Fibroblast of lung (primary cell): ENCODE measurements at places on chromosomes 2 and 18. TPM values are rescaled to one million over a fixed set of nuclear protein-coding genes. Genes with fewer than 3 reads are reported as not detected.

GRCh38 chr2:10691521-10691920, 1.7 kb upstream of the NOL10 start:
- no peak for DNase-seq
- H3K36me3 ChIP-seq: no peaks in the 10 kb centered on the region
- H3K4me3 ChIP-seq: no peak overlapping the region
- H3K27me3 ChIP-seq: no peaks in the 10 kb centered on the region
- peaks cover 2% of the 10 kb centered on the region for H3K4me1 ChIP-seq

DNA sequence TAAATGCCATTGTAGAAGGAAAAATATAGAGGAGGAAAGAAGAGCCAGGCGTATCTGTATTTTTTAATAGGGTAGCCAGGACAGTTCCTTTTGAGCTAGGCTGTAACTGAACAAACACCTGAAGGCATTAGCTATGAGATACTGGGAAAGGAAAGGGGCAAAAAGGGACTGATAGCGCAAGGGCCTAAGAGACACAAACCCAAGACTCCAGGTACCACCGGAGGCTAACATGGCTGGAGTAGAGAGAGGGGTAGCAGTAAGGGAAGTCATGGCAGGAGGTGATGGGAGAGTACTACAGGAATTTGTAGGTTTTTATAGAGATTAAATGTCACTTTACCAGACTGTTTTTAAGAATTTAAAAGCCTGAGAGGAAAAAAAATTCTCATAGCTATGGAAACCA, 20.7 kb downstream of the PNO1 start:
- H3K27me3 ChIP-seq: no peaks in the 10 kb centered on the region
- peaks cover 1% of the 10 kb centered on the region for H3K36me3 ChIP-seq
- peak overlapping the region; percentile 38 for H3K27ac ChIP-seq
- H3K4me3 ChIP-seq: no peak overlapping the region
- peaks cover 4% of the 10 kb centered on the region for H3K4me1 ChIP-seq

GRCh38 chr2:111673526-111673925, 210.5 kb downstream of the ANAPC1 start:
- DNase-seq: no peak
- no peak overlapping the region for H3K4me3 ChIP-seq
- H3K27me3 ChIP-seq: no peaks in the 10 kb centered on the region
- H3K27ac ChIP-seq: no peak overlapping the region
- H3K4me1 ChIP-seq: no peaks in the 10 kb centered on the region

- H3K4me1 ChIP-seq: peaks cover 10% of the 10 kb centered on the region
- H3K36me3 ChIP-seq: no peaks in the 10 kb centered on the region
Measured at GRCh38 chr2:45992741-45993475, 304.3 kb upstream of the EPAS1 start.

GRCh38 chr2:25402477-25402876, 60.8 kb upstream of the DNMT3A start:
- no peaks in the 10 kb centered on the region for H3K36me3 ChIP-seq
- H3K27me3 ChIP-seq: no peaks in the 10 kb centered on the region
- DNase-seq: no peak
- H3K4me3 ChIP-seq: no peak overlapping the region
- H3K27ac ChIP-seq: no peak overlapping the region

- H3K36me3 ChIP-seq: no peaks in the 10 kb centered on the region
- H3K27ac ChIP-seq: no peak overlapping the region
- H3K27me3 ChIP-seq: no peaks in the 10 kb centered on the region
Measured at GRCh38 chr18:48208432-48209140, 200.6 kb downstream of the ZBTB7C start.

DNA sequence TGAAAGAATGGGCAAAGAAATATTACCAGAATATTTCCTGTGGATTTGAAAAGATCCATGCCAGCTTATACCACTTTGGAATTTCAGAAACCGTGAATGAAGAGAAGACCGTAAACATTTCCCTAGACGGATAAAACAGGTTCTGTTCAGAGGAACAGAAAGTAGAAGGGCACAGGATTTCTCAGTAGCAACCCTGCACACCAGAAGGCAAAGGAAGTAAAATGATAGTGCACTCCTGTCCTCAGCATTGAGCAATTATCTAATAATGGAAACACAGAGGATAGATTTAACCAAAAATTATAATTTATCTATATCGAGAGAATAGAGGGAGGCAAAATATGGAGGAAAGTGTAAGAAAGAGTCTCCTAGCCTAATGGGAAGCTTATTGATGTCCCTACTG, 87.0 kb upstream of the ITGA6 start:
- no peak for DNase-seq
- H3K4me3 ChIP-seq: peak overlapping the region; percentile 9
- no peak overlapping the region for H3K27ac ChIP-seq
- no peaks in the 10 kb centered on the region for H3K36me3 ChIP-seq

DNA sequence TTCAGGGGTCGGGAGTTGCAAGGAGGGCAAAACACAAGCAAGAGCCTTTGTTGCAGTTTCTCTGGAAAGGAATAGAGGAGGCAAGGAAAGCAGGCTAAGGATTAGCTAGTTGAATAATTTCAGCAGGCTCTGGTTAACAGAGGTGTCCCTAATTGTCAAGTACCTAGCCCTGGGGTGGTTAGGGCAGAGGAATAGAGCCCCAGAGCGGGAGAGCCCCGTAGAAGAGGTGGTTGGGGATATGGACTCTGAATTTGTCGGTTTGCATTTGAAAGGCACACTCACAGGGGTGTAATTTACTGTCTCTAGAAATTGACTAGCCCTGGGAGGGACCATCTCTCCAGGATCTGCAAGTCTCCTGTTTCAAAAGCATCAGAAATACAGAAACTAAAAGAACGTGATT, 1030.2 kb downstream of the TMEM182 start:
- no peaks in the 10 kb centered on the region for H3K4me1 ChIP-seq
- H3K36me3 ChIP-seq: no peaks in the 10 kb centered on the region
- no peak for DNase-seq
- no peak overlapping the region for H3K4me3 ChIP-seq

GRCh38 chr18:34957119-34957863, 83.9 kb upstream of the MAPRE2 start:
- no peak overlapping the region for H3K27ac ChIP-seq
- peak; percentile 72 for DNase-seq
- no peak overlapping the region for H3K4me3 ChIP-seq

DNA sequence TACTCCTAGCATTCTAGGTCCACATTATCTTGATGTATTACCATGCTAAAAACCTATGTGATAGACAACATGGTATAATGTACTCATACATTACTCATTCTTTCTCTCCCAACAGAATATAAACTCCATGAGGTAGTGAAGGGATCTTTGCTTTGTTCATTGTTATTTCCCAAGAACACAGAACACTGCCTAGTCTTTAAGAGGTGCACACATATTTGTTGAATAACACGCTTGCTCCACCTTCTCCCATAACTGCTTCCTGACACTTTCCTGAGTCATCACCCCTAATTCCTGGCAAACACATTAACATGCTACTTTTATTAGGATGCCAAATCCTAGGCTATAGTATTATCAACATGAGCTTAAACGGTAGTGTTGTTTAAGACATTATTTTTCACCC, 41.3 kb downstream of the REV1 start:
- H3K4me1 ChIP-seq: peaks cover 2% of the 10 kb centered on the region
- no peak overlapping the region for H3K27ac ChIP-seq
- H3K4me3 ChIP-seq: no peak overlapping the region
- DNase-seq: no peak
- H3K27me3 ChIP-seq: no peaks in the 10 kb centered on the region

The TACR1 gene
- 0.17 TPM in 1 of 2 replicates, not detected in the other for total RNA-seq

- H3K27me3 ChIP-seq: no peaks in the 10 kb centered on the region
- H3K4me3 ChIP-seq: no peak overlapping the region
- no peaks in the 10 kb centered on the region for H3K36me3 ChIP-seq
- no peaks in the 10 kb centered on the region for H3K4me1 ChIP-seq
- no peak overlapping the region for H3K27ac ChIP-seq
Measured at GRCh38 chr2:59458800-59459199, 1094.7 kb downstream of the BCL11A start.

DNA sequence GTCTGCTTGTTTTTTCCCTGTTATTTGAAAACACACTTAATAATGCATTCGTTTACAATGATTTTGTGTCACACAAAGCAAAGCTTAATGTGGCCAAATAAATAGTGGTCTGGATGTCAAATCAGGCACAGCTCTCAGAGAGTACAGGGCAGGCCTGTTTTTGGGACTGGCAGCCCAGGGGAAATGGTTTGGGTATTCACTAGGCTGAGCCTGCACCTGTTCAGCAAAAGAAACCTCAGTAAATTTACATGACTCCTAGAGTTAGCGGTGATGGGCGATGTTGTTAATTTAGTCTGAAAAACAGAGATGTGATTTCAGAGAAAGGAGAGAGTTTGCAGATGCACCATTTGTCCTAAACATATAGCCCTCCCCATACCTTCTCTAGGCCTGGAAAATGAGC, 197.1 kb downstream of the ALK start:
- H3K27ac ChIP-seq: no peak overlapping the region
- no peaks in the 10 kb centered on the region for H3K4me1 ChIP-seq
- H3K27me3 ChIP-seq: peaks cover 2% of the 10 kb centered on the region
- no peak overlapping the region for H3K4me3 ChIP-seq
- no peaks in the 10 kb centered on the region for H3K36me3 ChIP-seq

The OTOS gene
- total RNA-seq: not detected in 2 replicates

DNA sequence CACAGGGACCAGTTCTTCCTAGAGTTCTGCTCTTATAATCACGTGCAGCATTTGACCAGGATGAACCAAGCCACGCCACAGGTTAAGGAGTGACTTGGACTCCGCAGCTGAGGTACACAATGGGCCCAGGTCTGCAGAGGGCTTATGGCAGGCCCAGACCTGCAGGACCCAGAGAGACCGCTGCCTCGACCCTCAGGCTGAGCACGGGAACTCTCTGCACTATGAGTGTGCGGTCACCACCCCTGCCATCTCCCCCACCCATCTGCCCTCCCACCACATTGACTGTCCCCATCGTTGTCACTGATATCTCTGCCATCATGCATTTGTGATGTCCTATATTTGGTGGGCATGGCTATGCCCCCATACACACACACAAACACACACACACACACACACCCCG, 45.7 kb upstream of the HPCAL1 start:
- peaks cover 15% of the 10 kb centered on the region for H3K27me3 ChIP-seq
- no peak for DNase-seq
- H3K27ac ChIP-seq: no peak overlapping the region
- no peaks in the 10 kb centered on the region for H3K36me3 ChIP-seq
- H3K4me3 ChIP-seq: no peak overlapping the region

GRCh38 chr2:52356556-52356955, 1324.6 kb upstream of the NRXN1 start:
- DNase-seq: peak; percentile 9
- no peak overlapping the region for H3K27ac ChIP-seq
- no peaks in the 10 kb centered on the region for H3K27me3 ChIP-seq
- H3K4me3 ChIP-seq: no peak overlapping the region
- H3K4me1 ChIP-seq: no peaks in the 10 kb centered on the region

DNA sequence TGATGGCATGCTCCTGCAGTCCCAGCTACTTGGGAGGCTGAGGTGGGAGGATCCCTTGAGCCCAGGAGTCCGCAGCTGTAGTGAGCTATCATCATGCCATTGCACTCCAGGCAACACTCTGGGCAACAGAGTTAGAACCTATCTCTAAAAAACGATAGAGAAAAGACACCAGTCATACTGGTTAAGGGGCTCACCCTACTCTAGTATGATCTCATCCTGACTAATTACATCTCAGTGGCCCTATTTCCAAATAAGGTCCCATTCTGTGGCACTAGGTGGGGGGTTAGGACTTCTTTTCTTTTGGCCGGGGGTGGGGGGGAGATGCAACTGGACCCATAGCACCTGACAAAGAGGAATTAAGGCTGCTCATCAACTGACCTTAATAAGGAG, 163.2 kb upstream of the NCK2 start:
- H3K4me1 ChIP-seq: no peaks in the 10 kb centered on the region
- H3K27me3 ChIP-seq: no peaks in the 10 kb centered on the region
- H3K27ac ChIP-seq: no peak overlapping the region
- no peak overlapping the region for H3K4me3 ChIP-seq

- H3K4me3 ChIP-seq: no peak overlapping the region
- no peaks in the 10 kb centered on the region for H3K36me3 ChIP-seq
- DNase-seq: no peak
- no peak overlapping the region for H3K27ac ChIP-seq
Measured at GRCh38 chr2:240810621-240811020, 9.4 kb downstream of the KIF1A start.

The SCG2 gene
- 0.66 and 2.1 TPM in 2 replicates for total RNA-seq
